Activated naive CD4-positive, alpha-beta T cell (primary cell): ENCODE measurements at places on chromosomes 7 and 10.

- DNase-seq, result no peak
Measured at GRCh38 chr7:13093160-13093559, 405.7 kb downstream of the ARL4A start.

GRCh38 chr10:51063659-51064535, 10.4 kb upstream of the PRKG1 start:
- DNase-seq, result no peak

DNA sequence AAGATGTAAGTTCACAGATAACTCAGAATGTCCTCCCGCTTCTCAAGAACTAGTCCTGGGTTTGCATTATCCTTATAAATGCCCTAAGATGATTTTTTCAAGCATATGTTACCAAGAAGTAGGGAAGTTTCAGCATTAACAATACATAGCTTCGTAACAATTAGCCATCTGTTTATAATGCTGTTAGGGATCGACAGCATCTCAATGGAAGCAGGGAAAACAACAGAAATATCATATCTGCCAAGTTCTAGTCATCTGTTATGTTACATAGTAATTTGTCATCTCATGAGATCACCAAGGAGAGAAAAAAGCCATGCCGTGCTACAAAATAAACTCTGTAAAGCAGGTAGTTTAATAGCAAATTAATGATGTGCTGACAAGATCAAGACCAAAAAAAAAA, 731.5 kb upstream of the C7orf33 start:
- DNase-seq, result no peak

DNA sequence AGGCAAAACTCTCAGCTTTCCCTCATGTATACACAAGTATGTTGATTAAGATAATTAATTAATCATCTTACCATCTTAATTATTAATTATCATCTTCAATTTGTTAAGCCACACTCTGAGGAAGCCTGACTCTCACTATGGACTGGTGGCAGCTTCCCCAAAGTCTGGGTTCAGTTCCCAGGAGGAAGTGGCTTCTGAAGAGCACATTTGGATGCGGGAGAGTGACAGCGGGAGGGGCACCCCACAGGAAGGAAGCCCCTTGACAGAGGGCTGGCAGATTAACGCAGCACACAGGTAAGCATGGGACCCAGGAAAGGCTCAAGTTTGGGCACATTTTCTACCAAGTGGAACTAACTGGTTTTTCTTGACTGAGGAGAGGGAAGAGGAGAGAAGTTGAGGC, 13.4 kb upstream of the SLIT1 start:
- DNase-seq, result no peak

- no peak for DNase-seq
Measured at GRCh38 chr7:48971173-48971572, 46.8 kb downstream of the CDC14C start.

DNA sequence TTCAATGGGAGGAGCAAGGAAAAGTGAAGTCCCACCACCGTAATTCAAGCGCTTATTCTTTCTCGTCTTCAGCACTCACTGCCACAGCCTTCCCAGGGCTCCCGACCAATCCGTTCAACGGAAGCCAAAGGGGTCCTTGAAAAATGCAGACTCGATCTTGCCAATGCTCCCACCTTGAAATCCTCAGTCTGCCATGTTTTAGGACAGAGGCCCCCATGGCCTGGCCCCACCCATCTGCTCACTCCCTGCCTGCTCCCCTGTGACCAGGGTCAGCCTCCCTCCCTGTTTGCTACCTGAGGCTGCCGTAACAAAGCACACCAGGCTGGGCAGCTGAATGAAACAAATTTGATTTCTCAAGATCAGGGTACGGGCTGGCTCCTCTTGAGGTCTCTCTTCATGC, 3.0 kb upstream of the DNAAF5 start:
- no peak for DNase-seq

DNA sequence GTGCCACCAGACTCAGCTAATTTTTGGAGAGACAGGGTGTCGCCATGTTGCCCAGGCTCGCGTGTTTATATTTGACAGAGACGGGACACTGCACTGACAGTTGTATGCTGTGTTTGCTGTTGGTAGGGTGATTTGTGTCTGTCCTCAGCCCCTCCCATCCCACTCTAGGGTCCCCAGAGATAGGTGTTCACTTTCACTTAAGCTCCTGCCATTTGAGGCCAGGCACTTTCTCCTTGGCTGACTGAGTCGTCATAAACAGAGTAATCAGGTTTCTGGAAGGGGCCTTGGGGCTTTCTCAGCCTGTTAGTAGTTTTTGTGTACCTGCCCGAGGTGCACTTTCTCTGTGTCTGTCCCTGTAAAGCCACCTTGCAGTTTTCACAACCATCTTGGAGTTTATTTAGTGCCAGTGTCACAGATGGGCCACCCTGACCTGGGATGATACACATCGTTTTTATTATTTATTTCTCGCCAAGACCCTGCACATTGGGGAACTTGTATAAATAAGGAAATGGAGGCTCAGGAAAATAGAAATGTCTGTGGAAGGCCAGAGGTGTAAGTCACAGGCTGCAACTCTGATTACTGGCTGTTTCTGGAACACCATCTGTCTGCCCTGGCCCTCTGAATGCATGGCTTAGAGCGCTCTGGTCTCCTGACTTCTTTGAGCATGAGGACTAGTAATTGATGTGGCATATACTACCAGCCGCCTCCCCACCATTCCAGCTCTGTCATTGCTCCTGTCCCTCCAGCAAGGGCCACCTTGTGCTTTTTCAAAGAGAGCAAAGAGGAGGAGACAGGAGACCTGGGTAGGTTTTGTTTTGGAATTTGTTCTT, 81.9 kb upstream of the PDCD4 start:
- DNase-seq, result no peak

DNA sequence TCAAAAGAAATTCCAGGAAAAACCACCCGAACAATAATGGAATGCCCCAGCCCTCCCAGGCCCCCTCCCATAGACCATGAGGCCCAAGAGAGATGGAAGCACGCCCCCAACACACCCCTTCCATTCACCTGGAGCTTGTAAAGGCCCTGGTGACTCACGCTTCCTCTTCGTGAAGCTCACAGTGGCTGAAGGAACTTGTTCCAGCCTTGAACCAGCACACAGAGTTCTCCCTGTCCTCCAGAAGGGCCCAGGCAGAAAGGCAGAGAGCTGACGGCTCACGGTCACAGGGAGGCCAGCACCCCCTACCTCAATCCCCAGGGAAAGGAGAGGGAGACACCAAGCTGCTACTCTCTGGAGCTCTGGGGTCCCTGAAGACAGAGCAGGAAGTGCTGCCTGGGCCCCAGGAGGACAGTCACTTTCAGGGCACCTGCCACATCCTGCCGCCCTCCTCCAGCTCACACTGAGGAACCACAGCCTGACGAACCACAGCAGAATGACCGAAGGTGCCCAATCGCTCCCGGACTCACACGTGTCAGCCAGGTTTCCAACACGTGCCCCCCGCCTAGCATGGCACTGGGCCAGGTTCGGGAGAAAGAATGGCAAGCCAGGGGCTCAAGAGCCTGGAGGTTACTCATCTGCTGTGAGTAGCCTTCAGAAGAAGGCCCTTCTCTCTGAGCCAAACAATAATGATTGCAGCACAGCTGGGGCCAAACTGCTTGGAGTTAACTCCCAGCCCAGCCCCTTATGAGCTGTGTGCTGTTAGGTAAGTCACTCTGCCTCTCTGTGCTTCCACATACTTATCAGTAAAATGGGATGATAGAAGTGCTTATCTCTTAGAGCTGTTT, 52.8 kb downstream of the DLG5 start:
- no peak for DNase-seq

DNA sequence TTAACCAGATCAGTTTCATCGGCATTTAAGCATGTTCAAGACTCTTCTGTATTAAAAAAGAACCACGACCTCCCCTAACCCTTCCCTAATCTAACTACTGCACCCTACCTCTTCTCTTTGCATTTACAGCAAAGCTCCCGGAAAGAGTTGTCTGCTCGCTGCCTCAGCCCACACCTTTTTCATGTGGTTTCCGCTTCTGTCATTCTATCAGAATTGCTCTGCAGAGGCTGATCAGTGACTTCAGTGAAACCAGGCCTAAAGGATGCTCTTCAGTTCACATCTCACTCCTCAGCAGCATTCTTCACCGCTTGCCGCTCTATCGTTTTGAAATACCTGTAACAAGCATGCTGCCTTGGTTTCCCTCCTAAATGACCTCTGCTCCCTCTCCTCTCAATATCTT, 160.9 kb downstream of the SDK1 start:
- DNase-seq, result peak; percentile 11

DNA sequence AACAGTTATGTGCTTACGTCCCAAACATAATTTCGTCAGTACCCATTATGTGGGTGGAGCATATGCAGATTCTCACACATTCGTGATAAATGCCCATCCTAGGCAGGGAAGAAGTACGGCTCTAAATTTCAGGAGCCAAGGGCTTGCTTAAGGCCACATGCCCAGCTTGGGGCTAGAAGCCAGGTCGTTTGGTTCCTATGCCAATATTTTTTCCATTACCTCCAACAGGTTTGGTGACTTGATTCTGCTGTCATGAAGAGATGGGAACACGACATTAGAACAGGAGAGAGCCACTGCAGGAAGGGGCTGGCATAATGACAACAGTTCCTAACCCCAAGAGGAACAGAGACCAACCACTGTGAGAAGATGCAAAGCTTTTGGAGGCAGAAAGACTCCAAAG, 85.1 kb downstream of the HIPK2 start:
- no peak for DNase-seq

DNA sequence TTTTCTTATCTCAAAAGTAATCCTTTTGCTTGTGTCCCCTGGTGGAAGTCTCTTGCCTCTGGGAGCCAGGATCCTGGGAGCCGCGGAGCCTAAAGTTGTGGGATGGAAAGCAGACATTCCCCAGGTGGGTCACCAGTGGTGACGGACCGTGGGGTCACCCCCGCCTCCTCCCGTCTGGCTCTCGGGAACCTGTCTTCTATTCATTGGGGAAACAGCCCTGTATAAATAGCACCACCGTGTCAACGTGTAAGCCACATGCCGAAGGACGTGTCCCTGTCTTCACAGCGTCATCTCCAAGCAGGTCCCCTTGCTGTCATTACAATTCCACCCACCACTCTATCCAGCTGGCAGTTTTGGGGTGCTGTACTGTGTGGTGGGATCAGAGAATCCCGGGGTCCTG, 87.5 kb downstream of the ELFN1 start:
- no peak for DNase-seq

- no peak for DNase-seq
Measured at GRCh38 chr7:12814107-12814506, 126.7 kb downstream of the ARL4A start.

GRCh38 chr10:77872947-77873535, 53.5 kb downstream of the DLG5 start:
- DNase-seq, result no peak

- no peak for DNase-seq
Measured at GRCh38 chr7:10463701-10464100, 510.0 kb upstream of the PHF14 start.

- no peak for DNase-seq
Measured at GRCh38 chr10:63614371-63614891, 93.2 kb downstream of the REEP3 start.

GRCh38 chr7:96655956-96656355, 53.7 kb downstream of the SEM1 start:
- no peak for DNase-seq

GRCh38 chr7:29598613-29599012, 35.0 kb downstream of the PRR15 start:
- no peak for DNase-seq

- DNase-seq, result no peak
Measured at GRCh38 chr7:92652536-92652935, 62.3 kb upstream of the FAM133B start.

- no peak for DNase-seq
Measured at GRCh38 chr7:101874028-101874427, 56.6 kb downstream of the CUX1 start.

- no peak for DNase-seq
Measured at GRCh38 chr7:142414135-142414534, 156.3 kb upstream of the PRSS58 start.

DNA sequence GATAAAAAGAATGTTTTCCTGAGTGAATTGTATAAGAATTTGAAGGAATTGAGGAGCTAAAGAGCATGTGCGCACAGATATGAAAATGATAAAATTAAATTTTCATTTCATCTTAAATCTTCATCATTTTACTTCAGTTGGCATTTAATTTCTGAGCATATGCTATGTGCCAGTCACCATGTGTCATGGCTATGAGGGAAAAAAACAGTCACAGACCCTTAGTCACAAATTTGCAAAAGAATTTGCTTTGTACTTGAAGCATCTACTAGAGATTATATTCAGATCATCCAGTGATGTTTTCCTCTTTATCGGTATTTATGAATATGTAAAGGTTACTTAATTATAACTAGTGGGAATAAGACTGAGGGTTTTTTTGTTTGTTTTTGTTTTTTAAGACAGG, 29.8 kb downstream of the VCL start:
- no peak for DNase-seq

DNA sequence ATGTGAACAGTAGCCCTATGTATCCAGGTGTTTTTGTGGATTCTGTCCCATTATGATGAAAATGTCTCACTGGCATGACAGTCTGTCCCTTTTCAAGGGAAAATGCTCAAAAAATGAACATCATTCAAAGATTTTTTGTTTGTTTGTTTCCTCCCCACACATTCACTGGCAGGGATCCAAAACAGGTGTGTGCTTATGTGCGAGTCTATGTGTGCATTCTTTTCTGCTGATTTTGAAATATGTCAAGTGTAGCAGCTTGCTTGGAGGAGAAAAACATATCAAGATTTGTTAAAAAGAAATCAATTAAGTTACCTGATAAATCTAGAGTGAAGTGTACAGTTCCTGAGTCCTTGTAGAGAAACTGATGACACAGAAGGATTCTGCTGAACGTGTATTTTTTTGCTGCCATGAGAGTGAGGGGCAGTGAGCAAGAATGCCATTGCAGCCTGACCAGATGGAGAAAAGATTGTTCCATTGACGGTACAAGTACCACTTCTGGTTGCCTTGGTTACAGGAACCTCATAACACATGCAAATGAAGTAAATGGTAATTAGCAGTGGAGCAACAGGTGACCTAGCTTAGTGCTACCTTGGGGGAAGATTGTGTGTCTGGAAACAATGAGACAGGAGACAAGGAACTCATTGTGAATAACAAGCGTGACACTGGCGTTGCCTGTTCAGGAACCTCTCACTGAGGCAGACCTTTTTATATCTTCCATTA, 277.4 kb upstream of the PHYHIPL start:
- no peak for DNase-seq

DNA sequence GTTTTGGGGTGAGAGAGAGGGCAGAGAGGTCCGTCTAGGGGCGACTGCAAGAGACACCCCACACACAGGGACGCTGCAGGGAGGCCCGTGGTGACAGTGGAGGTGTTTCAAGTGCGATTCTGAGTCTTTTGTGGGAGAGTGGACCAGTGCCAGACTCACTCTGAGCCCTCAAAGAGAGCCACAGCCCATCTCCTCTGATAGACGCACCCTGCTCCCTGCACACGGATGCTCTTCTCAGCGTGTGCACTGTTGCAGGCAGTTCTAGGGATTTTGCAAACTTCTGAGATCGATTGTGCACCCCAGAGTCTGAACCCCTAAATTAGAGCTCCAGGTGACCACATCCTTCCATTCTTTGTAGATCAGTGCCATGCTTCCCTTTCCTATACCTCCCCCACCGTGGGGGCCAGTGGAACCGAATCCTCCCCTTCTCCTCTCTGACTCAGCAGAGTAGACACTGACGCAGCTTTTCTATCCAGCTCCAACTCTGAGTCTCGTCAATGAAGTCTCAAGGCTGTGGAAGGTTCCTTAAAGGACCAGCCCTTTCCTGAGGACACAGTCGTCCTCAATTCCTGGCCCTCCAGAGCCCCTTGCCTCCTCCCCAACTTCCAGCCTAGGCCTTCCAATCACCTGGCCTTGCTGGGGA, 83.8 kb downstream of the TMEM130 start:
- DNase-seq, result no peak

GRCh38 chr7:115546790-115547189, 483.8 kb downstream of the TFEC start:
- DNase-seq, result no peak
